Common myeloid progenitor, CD34-positive (primary cell): ENCODE measurements at places on chromosomes 12 and 14.

- DNase-seq: no peak
These were observed 55.8 kb downstream of the COX16 start for GRCh38 chr14:70303545-70304293.

DNA sequence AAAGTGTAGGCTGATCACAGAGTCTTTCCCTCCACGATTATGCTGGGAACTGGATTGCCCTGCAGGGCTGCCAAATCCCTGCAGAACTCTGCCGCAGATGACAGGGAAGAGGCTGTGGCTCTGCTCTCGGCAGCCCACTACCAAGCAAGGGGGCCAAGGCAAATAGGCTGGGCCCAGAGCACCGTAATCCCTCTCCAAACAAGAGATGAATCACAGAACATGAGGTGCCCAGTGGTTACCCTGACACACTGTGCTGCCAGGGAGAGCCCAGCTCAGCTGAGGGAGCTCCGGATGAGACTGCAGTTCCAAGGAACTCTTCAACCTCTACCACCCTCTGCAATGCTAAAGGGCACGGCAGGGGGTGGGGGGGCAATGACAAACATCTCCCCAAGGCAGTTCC is 33.9 kb downstream of the STON2 start:
- DNase-seq: no peak

GRCh38 chr14:64450255-64450654 is 15.0 kb upstream of the AKAP5 start:
- no peak for DNase-seq

GRCh38 chr12:92416385-92416812 is 270.8 kb upstream of the BTG1 start:
- DNase-seq: no peak

DNA sequence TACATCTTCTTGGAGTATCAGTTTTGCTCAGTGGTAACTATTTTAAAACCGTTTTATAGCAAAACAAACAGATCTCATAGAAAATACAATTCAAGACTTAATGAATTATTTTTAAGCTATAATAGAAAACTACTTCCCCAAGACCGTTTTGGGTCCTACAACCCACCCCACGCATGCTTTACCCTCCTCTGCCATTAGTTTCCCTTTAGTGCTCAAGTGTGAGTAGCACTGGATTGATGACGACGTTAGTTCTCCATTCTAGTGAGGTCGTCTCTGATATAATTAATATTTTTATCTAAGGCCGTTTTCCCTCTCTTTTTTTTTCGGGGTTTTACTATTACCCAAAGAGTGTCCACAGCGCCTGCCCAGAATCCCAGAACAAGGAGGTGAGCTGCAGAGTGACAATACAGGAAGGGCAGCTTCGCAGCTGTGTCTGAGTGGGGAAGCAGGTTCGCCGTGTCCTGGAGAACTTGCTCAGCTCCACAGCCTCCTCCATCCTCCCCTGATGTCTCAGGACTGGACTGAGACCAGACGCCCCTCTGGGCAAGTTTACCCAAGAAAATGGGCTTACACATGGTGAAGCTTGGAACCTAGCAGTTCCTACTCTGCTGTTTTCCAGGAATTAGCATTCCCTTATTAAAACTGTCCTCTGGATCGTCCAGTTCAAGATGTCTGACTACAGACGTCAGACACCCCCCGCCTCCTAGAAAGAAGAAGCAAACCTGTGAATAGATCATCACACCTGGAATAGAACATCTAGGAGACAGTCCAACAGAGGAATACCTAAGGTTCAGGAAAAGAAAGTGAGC is 31.9 kb upstream of the MON2 start:
- peak; percentile 22 for DNase-seq

DNA sequence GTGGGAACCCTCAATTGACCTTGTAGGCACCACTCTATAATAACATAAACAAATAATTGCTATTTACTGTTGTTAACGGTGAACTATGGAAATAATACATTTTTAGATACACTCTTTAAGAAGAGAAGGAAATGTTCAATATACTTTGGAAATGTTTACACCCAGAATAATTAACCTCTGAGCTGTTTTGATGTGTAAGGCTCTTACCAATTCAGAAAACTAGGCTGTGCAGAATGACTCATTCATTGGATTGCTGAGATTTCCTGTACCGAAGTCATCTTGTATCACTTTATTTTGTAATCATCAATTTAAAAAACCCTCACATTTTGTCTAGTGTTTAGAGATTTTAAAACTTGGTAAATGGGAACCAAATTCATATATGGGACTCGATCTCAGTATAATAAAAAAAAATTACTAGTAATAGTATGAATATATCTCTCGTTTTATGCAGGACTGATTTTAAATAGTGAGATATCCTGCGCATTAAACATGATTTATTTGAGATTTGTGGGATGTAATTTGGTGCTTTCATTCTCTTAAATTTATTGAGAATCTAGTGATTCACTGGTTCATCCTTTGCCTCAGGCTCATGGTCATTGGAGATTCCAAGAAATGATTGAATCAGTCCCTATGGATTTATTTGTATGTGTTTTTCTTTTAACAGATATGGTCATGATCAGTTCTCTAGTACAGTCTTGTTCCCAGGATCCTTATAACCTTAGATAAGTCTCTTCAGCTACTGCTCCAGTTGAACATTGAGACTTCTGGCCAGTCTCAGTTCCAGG is 3.9 kb downstream of the SAMD4A start:
- DNase-seq: no peak

GRCh38 chr12:95202691-95203486 is 14.4 kb downstream of the FGD6 start:
- no peak for DNase-seq

GRCh38 chr14:77221241-77221871 is 39.8 kb downstream of the TMEM63C start:
- no peak for DNase-seq

GRCh38 chr14:69671365-69672030 is 60.1 kb downstream of the SUSD6 start:
- no peak for DNase-seq

DNA sequence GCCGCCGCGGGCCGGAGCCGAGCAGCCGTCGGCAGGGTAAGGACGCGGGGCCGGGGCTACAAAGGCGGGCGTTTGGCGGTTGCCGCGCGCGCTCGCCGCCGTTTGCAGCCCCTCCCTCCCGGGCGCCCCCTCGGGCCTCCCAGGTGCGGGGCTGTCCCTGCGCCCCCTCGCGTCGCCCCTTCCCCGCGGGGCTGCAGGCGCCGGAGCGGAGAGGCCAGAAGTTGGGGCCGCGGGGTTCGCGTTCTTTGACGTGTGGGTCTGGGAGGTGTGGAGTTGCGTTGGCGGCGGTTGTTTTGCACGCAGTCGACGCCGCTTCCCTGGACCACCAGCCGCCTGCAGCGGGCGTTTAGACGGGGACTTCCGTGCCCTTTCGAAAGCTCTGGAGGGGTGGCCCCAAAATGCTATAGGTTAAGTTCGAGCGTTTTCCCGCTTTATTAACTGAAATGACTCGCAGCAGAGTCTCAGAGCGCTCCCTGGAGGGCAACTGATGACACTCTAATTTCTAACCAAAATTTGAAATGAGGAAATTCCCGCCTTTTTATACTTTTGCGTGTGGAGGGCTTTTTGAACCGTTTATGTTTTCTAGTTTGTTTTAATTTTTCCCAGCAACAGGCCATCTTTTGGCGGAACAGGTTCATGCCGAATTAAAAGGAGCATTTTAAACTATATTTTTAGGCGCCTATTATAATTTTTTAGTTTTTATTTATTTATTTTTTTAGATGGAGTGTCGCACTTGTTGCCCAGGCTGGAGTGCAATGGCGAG is 902 bp downstream of the TMPO start:
- DNase-seq: peak; percentile 96

DNA sequence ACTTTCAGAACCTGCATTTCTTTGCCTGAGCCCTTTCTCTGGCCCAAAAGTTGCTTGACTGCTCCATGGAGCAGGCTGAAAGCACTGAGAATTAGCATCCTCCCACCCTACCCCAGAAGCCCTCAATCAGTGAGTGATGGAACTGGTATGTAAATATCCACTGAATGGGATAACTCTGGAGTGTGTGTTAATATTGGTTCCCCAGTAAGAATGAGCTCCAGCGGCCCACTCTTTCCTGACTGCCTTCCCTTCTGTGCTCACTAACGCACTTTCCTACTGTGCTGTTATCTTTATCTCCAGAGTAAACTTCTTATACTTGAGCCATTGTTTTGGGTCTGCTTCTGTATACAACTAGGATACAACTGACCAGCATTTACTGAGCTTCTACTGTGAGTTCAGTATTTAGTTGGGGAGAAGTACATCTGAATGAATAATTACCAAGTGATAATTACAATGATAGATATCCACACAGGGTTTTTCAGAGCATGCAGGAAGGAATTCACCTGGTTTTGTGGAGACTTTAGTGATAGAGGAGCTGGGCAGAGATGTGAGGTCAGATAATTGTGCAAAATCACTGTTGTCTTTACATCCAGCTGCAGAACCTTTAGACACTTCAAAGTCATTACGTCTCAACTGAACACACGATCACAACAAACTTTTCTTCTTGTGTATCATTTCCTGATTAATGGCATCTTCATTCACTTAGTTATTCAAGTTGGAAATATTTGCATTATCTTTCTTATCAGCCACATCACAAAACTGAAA is 149.2 kb upstream of the BTG1 start:
- no peak for DNase-seq

DNA sequence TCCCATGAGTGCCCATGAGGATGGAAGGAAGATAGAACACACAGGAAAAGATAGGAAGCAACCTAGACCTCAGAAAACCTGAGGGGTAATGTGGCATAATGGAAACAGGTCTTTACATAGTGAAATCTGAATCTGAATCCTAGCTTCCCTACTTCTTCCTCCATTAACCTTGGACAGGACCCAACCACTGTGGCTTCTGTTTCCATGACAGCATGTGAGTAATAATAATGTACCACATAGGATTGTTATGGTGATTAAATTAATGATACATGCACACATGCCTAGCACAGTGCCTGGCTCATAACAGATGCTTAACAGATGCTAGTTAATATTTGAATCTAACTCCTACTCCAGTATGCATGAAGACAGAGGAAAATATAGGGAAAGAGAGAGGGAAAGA is 11.2 kb downstream of the TTC9 start:
- peak; percentile 28 for DNase-seq

GRCh38 chr14:23121361-23121771 is 2.3 kb upstream of the CEBPE start:
- no peak for DNase-seq

GRCh38 chr14:100569734-100570286 is 17.4 kb downstream of the BEGAIN start:
- no peak for DNase-seq

DNA sequence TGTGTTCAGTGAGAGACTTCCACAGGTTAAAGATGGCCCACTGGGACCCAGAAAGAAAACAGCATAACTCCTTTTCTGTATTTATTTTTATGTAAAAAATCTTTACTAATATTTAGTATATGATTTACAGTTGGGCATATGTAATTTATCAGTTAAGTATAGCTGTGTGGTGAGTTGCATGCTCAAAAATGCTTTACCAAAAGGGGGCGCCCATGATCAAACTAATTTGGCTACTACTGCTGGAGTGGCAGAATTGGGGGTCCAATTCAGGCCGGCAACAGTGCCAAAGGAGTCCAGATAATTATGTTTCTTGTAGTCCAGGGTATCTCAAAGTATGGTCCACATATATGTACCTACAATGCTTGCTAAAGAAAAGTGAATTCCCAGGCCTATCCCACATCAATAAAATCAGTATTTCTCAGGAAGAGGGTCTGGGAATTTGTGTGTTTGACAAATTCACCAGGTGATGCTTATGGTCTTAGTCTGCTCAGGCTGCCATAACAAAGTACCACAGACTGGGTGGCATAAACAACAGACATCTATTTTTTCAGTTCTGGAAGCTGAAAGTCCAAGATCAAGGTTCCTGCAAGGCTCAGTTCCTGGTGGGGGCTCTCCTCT is 152.0 kb downstream of the KTN1 start:
- peak; percentile 44 for DNase-seq

- DNase-seq: no peak
These were observed 34.9 kb upstream of the SPTSSA start for GRCh38 chr14:34496679-34497513.

DNA sequence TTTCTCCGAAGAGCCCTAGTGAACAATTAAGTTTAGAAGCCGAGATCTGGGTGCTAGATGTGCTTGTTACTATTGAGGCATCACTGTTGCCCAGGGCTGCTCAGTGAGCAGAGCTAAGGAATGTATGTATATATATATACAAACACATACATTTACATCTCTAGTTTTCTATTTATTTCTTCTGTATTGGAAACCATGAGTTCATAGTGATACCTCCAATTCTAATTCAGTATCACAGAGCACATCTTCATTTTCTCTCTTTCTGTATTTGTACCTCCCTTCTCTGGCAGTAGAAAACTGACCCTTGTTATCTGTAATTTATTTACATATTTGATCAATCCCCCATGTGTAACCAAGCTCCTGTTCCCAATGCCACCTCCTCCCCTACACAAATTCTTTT is 40.7 kb upstream of the FUT8 start:
- no peak for DNase-seq

DNA sequence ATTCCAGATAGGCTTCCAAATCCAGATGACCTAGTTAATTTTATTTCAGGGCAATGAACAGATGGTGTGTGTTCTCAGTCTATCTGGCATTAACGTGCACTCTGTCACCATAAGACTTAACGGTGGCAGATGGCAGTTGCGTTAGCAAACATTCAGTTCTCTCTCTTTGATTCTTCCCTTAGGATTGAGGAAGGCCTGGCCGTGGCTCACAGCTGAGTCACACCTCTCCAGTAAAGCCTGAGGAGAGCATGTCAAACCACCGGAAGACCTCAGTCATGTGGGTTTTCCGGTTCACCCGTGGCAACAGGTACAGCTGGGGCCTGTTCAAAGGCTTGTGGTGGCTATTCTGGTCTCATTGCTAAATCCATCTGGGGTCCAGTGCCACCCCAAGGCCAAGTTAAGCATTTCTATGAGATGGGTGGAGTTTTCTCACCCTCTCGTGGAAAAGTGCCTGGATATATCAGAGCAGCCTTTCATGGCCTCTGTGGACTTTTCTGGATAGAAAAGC is 545.1 kb upstream of the ATP2B1 start:
- DNase-seq: peak; percentile 99

GRCh38 chr12:19850346-19851065 is 411.2 kb downstream of the AEBP2 start:
- DNase-seq: no peak

GRCh38 chr12:5982106-5982505 is 37.0 kb upstream of the ANO2 start:
- no peak for DNase-seq

- DNase-seq: no peak
These were observed 43.0 kb upstream of the GSG1 start for GRCh38 chr12:13146336-13146938.

- DNase-seq: no peak
These were observed 751.6 kb downstream of the NOVA1 start for GRCh38 chr14:25846246-25846645.

DNA sequence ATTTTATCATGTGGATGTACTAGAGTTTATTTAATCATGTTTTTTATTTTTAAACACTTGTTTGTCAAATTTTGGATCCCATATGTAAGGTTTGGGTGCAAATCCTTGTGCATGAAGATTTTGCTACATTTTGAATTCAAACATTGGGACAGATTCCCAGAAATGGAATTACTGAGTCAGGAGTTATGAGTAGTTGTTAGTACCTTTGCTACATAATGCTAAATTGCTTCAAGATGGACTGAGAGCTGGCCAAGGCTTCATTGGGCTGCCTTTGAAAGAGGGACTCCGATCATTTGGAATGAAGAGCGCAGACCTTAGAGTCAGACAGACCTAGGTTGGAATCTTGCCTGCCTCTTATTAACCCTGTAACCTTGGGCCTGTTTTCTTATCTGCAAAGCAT is 154.9 kb upstream of the PWP1 start:
- no peak for DNase-seq

GRCh38 chr12:8572507-8572906 is 31.8 kb upstream of the CLEC4E start:
- DNase-seq: peak; percentile 23
